SK-N-SH treated with all-trans-retinoic acid at 6 μM for 48 hours (cell line): ENCODE measurements at places on chromosomes 2 and 18.

DNA sequence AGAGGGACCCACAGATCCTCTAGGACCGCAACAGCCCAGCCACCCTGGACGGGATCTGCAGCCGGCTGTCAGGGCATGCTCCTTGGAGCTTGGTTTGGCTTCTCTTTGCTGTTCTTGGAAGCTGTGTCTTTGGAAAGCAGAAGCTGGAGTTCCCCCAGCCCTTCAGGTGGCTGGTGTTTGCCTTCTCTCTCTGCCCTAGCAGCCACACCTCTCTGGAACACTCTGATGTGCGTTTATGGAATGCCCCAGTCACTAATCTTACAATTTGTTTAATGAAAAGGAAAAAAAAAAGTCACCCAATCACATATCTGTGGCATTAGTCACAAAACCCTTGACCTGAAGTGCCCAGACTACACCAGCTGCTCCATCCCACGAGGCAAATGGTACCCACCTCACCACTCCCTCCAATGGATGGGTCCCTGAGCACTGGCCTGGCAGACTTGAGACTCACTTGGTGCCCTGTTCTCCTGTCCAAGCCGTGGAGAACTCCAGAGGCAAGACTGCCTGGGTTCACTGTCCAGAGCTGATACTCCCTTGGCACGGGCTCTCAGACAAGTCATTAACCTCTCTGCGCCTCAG, 70.2 kb upstream of the DAPL1 start:
- ATAC-seq = no peak

- no peak for ATAC-seq
Measured at GRCh38 chr2:193701484-193701883, 1506.8 kb upstream of the TMEFF2 start.

DNA sequence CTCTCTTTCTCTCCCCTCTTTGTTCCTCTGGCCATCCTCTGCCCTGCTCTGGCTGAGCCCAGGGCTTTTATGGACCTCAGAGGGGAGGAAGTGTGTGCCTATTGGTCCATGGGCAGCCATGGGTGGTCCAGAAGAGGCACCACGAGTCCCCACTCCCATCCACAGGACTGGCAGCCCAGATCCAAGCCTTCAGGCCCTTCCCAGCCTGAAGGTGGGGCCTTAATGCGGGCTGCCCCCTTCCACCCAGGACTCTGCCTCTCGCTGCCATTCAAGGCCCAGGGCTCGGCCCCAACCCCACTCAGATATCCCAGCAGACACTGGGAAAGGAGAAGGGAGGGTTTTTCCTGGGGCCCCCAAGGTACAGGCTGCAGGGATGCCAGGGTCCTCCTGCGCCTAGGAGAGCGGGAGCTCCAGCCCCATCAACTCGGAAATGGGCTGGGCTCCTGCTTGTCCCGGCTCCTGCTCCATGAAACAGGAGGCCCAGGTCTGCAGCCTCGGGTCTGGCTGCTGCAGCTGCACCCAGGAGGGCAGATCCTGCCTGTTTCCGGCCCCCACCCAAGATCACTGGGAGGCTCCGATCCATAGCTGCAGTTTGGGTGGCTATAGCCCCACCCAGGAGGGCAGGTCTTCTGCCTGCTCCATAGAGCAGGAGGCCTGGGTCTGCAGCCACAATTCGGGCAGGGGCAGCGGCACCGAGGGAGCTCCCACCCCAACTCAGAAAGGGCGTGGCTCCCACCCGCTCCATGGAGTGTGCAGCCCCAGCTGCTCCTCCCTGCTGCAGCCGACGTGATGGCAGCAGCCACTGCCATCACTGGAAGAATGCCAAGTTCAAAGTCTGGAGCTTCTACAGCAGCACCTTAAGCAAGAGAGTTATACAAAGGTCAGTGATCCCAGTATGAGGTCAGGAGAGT, 116.6 kb upstream of the RBBP8 start:
- ATAC-seq = no peak

DNA sequence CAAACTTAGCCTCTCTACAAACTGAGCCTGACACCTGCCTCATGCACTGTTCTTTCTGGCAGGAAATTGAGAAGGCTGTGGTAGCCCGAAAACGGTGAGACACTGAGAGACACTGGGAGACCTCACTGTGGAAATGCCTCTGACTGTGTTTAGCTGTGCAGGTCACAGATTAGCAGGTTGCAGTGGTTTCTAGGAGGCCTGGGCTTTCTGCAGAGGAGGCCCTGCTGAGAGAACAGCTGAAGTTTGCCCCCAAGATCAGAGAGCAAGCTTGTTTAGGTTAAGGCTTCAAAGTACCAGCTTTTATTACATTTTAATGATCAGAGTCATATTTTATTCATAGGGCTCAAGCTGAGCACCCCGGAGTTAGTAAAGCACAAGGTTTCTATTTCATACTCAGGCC, 68.7 kb upstream of the LYPD6 start:
- ATAC-seq = no peak

DNA sequence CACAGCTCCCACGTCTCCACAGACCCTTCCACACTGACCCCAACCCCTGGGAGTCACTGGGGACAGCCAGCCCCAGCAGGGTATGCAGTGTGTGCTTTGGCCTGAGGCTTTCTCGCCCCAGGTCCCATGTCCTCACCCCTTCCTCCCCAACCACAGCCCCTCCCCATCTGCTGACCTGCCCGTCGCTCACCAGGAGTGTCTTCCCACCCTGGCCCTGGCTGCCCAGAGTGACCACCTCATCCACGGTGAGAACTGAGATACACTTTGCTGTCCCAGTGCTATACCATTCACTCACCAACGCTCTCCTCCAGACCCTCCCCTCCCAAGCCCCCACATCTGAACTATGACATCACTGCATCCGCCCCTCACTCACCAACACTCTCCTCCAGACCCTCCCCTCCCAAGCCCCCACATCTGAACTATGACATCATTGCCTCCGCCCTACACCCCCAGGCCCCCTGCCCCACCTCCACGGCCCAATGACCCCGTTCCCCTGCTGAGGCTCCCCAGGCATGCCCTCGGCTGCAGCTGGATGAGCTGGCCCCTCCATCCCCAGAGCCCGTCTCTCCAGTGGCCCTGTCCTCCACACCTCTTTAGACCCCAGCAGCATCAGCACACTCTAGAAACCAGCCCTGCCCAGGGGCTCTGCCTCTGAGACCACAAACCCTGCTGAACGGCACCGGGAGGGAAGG, 55.2 kb downstream of the ANKMY1 start:
- no peak for ATAC-seq

GRCh38 chr2:173654896-173655265, 300.2 kb downstream of the CDCA7 start:
- no peak for ATAC-seq

DNA sequence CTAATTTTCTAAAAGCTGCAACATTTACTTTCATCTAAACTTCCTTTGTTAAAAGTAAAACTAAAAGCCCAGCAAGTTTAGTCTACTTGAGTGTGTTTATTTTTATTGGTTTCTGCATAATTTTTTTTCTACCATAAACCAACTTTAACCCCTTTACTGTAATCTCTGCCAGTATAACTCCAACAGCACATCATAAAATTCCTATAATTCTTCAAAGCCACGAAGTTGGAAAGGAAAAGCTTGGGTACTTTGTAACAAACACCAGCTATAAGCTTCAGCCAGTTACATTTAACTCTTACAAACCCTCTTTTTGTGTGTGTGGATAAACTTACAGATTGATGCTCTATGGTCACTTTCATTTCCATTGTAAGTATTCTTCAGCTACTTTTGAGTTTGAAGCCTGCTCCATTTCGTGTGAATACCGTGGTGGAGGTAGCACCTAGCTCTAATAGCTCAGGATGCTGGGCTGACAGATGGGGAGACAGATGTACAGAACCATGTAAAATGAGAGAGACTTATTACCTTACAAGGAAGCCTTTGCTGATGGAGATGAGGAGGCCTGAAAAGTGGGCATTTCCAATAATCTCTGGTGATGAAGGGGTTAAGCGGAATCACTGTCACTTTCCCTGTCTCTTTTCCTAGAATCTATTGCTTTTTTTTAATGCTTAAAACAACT, 42.5 kb downstream of the ZEB2 start:
- ATAC-seq = peak; percentile 42; the same call in 2 of the 3 replicates

GRCh38 chr18:62343316-62343715, 18.2 kb downstream of the TNFRSF11A start:
- ATAC-seq = no peak
